ENCODE measurements at places on chromosomes 3 and 15.

DNA sequence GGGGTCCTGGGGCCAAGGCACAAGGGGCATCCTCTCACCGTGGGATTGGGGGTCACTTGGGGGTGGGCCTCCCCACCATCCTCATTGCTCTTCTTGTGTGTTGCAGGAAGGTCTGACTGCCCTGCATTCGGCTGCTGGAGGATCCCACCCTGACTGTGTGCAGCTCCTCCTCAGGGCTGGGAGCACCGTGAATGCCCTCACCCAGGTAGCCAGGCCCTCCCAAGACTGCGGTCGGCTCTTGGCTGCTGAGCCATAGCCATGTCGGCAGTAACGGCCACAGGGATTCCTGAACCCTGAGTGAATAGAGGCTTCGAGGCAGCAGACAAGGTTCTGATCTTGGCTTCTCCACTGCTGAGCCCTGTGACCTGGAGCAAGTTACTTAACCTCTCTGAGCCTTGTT is 19.7 kb downstream of the ANKDD1A start:
- no peak for DNase-seq

GRCh38 chr3:138326866-138327595 is 2.6 kb downstream of the NME9 start:
- DNase-seq, result no peak

GRCh38 chr15:52438047-52438446 is 90.6 kb downstream of the MYO5A start:
- DNase-seq, result no peak

DNA sequence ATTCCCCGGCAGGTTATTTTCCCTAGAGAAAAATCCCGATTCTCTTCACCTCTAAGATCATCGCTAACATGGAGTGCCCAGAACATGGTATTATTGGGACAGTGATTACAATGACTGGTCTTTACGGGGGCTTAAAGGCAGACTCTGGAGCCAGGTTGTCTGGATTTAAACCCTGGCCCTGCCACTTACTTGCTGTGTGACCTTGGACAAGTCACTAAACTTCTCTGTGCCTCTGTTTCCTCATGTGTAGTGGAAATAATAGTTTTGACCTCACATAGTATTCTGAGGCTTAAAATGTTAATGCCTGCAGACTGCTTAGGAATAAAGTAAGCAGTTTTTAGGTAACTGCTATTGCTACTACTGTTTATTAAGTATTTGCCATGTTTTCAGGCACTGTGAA is 4.4 kb downstream of the PLA2G4D start:
- DNase-seq, result no peak

GRCh38 chr15:99283717-99284116 is 32.4 kb downstream of the LRRC28 start:
- no peak for DNase-seq

DNA sequence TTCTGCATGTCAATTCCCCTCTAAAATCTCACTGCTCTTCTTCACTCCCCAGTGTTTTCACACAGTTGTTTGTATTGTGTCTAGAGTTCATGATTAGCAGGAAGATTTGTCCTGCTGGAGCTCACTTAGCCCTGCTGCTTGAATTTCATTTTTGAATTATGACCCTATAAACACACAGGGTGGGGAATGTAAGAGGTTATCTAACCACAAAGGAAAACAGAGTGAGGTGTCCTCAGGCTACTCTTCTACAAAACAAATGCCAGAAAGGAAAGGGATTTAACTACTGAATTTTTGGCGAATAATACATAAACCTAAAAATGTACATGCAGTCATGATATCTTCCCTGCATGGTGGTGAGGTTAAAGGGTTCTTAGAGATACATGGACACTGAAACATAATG is 215.1 kb upstream of the CNTN4 start:
- DNase-seq, result no peak

- DNase-seq, result no peak
Measured at GRCh38 chr15:39746714-39747276, 35.8 kb downstream of the FSIP1 start.

- DNase-seq, result no peak
Measured at GRCh38 chr15:82113106-82113715, 67.4 kb upstream of the MEX3B start.

DNA sequence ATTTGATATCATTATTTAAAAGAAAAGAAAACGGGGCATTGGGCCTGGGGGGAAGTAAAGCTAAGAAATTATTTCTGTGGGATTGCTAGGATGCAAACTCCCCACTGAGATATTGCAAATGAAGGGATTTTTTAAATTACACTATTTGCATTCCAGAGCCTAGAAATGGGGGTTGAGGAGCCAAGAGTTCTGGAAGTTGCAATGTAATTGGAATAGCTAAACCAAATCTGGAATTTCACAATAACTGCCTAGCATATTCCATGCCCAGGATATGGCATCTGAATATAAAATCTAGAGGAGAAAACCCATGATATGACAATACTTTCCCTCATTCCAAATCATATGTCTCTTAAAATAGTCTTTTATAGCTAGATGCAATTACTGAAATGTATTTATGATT is 93.0 kb downstream of the CADM2 start:
- no peak for DNase-seq

DNA sequence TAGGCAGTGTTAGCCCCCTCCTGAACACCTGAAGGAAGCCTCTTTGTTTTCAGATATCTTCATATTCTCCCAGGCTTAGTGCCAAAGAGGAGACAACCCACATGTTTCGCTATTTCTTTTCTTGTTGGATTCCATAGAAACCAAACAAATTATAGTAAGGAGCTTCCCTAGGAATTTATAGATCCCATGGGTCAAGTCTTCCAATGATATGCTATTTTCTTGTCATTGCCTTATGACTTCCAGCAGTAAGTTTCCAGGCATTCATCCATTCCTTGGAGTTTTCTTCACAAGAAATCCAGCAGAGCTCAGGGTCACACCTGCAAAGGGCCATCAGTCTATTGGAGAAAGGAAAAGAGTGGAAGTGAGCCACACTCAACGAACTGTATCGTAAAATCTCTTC is 9.9 kb upstream of the KCNMB2 start:
- DNase-seq, result no peak

DNA sequence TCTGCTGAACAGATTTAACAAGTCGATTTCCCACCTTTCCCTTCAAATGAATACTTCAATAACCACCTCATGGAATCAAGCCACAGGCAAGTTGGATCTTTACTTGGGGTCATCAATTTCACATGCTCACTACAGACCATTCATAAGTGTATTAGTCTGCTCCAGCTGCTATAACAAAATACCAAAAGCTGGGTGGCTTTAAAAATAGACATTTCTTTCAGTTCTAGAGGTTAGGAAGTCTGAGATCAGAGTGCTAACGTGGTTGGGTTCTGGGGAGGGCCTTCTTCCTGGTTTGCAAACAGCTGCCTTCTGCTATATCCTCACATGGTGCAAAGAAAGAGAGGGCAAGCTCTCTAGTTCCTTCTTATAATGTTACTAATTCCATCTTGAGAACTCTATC is 5.1 kb downstream of the GPR176 start:
- no peak for DNase-seq

DNA sequence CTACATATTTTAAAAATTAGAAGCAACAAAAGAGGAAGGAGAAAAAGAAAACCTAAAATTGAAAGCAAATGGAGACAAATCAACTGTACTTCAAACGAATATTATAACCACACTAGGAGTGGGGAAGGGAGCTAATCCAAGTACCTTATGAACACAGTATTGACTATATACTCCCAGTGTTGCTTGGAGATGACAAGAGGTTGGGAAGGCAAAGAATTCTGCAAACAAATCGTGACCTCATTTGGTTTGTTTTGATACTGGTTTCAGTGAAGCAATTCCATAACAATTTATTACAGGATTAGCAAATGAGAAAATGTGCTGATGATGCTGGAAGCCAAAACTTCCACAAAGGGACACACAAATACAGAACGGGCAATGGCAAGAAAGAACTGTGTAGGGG is 268.1 kb downstream of the ULK4 start:
- no peak for DNase-seq

- no peak for DNase-seq
Measured at GRCh38 chr3:14957925-14958324, 10.5 kb downstream of the NR2C2 start.

DNA sequence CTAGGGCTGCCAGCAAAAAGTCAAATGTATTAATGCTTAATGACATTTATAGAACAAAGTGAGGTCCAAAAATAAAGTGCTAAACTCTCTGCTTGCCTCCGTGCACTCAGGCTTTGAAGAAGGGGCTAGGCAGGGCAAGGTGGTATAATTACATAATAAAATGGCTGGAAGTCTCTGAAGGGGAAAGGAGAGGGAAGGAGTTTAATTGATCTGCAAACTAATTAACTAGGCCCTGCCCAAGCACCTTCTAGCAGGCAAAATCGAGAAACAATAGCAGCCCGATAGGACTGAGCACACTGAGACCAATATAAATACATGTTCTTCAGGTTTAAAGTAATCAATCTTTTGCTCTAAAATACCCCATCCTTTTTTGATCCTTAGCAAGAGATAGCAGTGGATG is 13.0 kb downstream of the DIS3L start:
- DNase-seq, result no peak

DNA sequence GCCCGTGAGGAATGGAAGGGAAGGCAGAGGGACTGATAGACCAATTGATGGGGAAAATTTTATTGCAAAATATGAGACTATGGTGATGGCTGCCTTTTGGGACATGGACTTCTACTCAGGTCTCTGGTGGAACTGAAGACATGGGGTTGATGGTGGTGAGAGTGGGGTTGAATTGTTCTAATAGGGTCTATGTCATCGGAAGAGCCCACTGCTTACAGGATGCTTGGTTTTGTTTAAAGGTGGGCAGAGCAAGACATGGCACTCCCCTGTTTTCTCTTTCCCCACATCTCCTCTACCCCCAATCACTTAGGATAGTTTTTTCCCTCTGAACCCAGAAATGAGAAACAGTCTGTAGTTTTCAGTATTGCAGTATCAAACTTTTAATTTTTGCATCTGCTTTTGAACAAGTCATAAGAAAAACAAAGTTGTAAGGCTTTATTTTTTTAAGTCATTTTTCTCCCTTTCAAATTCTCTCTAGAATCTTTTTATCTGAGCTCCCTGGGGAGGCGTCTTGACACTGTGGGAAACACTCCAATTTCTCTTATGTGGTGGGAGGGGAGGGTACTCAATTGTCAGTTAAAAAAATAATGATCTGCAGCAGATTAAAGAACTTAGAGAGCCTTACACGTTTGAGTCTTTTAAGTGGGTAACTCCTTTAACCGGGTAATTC is 276.2 kb upstream of the TBC1D5 start:
- DNase-seq, result no peak

DNA sequence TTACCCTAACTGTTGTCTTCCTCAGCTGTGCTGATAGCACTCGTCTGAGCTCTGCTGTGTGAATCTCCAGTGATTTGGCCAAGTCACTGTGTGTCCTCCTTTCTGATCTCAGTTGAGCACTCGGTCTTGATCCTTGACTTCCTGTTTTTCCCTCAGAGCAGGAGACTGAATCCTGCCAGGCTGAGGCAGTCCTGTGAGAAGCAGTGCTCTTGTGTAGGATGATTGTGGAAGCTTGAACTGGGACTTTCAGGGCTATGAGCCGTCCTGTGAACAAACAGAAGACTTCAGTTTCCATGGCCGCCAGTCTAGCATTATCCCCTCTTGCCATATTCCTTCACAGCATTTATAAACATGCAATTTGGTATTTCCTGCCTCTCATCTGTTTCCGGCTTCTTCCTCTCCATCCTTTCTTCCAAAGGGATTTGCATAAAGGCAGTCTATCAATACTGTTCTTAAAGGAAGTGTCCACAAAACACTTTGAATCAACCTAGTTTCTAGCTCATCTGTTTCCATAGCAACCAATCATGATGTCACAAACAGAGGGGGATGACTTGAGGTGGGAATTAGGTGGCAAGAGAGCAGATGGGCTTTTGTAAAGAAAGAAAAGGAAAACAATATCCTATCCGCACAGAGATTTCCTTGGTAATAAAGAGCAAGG is 237.2 kb downstream of the AGBL1 start:
- DNase-seq, result no peak

GRCh38 chr15:85047271-85047948 is 65.8 kb downstream of the PDE8A start:
- DNase-seq, result peak; percentile 28

DNA sequence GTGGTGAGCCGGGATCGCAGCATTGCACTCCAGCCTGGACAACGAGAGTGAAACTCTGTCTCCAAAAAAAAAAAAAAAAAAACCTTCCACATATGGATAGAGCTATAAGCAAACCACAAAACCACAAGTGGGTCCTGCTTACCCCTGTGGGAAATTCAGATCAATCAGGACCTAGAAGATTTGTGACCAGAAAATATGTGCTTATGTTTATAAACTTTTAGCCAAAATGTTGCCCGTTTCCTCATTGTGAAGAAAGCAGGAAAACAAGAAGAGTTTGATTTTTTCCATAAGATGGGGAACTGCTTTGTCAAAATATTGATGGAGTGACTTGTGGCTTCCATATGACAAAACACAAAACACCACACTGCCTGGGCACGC is 3.4 kb upstream of the SLC25A38 start:
- no peak for DNase-seq

- no peak for DNase-seq
Measured at GRCh38 chr15:57167821-57168395, 208.4 kb upstream of the CGNL1 start.

DNA sequence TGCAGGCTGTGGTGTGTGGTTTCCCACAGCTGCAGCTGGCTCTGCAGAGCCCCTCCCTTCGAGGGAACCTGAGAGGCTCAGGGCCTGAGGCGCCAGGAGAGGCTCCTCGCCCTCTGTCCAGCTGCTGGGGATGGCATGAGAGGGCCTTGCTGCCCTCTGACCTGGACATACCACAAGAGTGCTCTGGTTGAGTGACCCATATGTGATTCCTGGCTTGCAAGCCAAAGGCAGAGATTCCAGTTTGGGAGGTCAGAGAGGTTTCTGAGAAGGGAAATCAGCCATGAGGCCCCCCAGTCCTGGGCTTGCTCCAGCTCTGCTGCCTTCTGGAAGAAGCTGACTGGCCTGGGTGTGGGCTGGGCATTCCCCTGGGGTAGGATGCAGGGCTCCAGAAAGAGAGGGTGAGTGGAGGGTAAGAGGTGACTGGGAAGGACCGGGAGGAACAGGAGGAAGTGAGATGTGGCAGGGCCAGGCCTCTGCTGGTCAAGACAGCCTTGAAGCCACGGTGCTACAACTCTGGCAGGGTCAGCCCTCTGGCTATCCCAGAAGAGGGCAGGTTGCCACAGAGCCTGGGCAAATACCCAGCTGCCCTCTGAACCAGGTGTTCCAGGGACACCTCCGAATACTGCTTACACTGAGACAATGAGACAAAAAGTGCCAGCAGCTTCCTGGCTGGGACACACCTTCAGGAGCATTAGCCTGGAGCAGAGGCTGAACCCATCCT is 16.0 kb upstream of the SRP14 start:
- no peak for DNase-seq

DNA sequence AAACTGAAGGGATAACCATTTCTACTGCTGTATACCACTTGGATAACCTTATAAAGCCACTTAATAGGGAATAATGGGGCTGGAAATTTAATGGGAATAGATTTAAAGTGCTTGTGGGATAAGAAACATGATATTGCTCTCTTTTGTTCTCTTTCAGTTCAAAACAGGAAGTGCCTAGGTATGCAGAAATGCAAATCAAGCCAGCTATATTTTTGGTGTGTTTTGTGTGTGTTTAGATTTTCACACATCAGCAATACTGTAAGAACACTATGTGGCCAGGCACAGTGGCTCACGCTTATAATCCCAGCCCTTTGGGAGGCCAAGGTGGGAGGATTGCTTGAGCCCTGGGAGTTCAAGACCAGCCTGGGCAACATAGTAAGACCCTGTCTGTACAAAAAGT is 442.3 kb upstream of the TPRG1 start:
- DNase-seq, result no peak

GRCh38 chr3:28348265-28348628 is 274 bp upstream of the ZCWPW2 start:
- DNase-seq, result no peak

Measured in hypothalamus (tissue), 51 donors.